ENCODE measurements at places on chromosomes 16 and 17.

DNA sequence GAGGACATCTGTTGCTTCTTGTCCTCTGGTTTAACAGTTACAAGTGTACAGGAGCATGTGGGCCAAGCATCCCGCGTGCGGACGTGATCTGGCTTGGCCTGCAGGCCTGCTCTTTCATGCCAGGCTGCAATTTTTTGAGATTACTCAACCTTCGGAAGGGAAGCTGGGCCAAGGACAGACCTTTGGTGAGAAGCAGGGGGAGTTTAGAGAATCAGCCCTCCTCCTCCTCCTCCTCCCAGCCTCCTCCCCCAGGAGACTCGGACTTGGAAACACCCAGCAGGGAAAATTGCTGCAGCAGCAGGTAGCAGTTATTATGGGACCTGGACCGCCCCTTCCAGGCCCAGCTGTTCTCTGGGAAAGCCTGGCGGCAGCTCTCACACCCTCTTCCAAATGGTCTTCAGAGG, 5.1 kb upstream of the KLHL36 start:
- DNase-seq = peak; percentile 92

GRCh38 chr16:80526418-80527061, 14.3 kb upstream of the DYNLRB2 start:
- peak; percentile 61 for DNase-seq

DNA sequence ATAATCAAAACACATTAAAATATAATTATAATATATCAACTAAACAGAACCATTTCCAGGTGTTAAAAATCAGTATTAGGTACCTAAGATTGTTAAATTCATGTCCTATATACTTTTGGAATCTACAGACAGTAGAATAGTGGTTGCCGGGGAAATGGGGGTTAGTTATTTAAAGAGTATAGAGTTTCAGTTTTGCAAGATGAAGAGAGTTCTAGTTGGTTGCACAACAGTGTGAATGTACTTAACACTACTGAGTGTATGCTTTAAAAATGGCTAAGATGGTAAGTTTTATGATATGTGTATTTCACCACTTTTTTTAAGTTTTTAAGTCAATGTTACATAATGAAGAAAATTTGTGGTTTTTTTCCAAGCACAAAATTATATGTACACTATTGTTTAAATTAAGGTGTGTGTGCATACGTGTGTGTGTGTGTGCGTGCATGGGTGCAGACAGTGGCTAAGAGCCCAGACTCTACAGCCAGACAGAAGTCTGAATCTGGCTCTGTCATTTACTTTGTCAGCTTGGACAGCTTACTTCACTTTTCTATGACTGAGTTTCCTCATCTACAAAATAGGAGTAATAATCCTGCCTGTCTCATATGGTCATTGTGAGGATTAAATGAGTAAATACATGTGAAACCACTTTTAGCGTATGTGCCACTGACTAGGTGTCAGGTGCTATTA, 25.3 kb upstream of the PHAF1 start:
- DNase-seq = no peak

DNA sequence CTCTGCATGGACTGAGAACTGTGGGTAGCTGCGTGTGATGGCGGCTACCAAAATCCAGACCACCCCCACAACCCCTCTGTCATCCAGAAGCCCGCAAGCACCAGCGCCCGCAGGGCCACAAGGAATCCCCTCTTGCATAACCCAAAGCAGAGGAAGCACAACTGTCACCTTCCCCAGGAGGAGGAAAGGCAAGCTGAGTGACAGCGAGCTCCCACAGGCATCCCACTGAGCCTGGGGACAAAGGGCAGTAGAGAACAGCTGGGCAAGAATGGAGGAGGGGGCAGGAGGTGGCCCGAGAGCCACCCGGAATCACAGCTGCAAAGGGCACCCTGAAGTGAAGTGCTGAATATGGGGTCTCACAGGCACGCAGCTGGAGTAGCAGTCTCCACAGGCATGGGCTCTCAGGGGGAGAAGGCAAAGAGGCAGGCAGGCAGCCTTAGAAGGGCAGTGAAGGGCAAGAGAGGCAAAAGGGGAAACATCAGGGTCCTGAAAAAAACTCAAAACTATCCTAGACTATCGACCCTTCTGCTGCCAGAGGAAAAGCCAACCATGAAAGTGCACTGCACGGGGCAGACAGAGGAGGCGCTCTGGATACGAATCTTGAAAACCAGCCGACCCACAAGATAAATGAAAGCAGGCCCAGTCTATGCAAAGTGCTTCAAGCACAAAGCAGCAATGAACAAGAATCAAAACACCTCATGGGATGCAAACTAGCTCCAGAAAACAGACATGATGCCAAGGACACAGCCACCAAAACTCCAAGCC, 17.1 kb downstream of the USP36 start:
- no peak for DNase-seq

GRCh38 chr16:88651989-88652761, 1.3 kb upstream of the CYBA start:
- DNase-seq = no peak

DNA sequence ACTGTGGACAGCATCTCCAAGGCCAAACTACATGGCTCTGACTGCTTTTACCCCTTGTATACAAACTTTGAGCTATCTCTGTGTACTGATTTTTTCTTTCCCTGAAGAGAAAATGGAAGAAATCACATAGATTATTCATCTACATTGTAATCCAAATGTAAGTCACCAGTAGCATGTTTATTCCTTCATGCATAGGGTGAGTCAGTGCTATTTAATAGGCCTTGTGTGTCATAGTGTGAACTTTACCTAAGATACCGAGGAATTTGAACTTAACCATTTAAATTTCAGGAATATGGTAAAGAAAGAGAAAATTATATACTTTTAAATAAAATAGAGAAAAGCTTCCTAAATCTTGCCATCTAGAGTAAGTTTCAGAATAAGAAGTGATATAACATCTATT, 16.5 kb downstream of the PHKB start:
- no peak for DNase-seq

DNA sequence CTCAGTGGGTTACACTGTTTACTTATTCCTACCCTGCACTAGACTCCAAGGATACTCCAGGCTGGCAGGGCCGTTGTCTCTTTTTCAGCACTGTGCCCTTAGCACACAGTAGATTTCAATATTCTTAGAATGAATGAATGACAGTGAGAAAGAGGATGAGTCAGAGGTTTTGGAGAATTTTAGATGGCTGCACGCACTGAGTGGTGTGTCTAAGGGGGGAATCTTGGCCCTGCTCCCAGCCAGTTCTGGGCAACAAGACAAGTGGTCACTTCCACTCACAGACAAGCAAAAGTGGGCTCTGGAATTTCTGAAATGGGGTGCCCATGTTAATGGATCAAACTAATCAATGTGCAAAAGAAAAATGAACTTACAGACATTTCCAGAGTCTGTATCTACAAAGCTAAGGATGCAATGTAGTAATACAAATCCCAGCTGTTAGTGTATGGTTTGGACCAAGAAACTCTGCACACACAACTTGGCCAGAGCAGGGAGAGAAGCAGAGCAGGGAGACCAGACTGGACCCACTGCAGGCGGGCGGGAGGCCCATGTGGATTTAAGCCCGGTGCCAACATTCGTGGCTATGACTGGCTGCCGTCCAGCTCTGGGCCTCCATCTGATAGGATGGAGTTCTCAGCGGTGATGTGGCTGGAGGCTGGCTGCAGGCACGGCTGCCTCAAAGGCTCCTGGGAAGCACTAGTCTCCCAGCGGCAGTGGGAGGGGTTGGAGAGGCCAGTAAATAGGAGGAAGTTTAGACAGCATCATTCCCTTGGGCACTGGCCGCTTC, 95.6 kb upstream of the CDYL2 start:
- peak; percentile 24 for DNase-seq

GRCh38 chr17:27549251-27549893, 81.6 kb upstream of the LGALS9 start:
- no peak for DNase-seq

DNA sequence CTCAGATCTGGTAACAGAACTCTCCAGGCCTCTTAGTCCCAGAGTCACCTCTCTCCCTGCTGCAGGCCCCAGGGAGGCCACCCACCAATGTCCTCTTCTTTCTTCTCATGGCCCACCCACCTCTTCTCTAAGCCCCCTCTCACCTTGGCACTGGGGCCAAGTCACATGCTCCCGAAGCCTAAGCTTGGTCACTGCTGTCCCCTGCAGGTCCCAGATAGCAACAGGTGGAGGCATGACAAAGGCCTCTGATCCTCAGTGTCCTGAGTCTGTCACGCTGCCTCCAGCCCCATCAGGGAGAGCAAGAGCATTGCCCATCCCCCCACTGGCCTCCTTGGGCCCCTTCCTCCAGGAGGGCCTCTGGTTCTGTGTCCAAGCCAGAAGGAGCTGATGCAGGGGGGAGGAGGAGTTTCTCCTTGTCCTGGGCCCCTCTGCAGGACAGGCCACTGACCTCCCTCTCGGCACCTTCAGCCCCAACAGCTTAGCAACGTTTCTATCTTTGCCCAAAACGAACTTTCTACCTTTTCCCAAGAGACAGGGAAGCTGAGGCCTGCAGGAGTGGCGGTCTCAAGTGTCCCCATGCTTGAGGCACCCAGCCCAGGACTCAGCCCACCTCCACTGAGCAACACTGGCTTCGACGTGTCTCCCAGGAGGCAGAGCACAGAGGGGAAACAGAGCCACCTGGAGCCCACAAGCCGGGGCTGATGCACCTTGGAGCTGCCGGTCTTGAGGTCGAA, 8.6 kb downstream of the P2RX1 start:
- DNase-seq = no peak

- no peak for DNase-seq
These were observed 4.6 kb downstream of the ACE start for GRCh38 chr17:63481488-63481870.

DNA sequence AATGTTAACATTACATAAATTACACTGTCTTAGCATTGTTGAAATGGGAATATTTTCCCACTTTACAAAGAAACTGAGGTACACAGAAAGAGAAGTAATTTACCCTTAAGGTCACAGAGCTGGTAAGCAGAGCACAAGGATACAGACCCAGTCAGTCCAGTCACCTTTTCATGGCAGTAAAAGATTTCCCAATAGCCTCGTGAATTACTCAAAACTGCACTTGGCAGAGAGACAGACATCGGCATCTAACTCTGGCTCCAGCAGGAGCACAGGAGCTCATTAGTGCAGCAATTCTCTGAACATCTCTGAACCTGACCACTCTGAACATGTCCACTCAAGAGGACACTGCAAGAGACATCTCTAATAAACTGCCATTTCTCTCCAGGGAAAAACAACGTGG, 3.1 kb downstream of the TEX2 start:
- DNase-seq = peak; percentile 59

DNA sequence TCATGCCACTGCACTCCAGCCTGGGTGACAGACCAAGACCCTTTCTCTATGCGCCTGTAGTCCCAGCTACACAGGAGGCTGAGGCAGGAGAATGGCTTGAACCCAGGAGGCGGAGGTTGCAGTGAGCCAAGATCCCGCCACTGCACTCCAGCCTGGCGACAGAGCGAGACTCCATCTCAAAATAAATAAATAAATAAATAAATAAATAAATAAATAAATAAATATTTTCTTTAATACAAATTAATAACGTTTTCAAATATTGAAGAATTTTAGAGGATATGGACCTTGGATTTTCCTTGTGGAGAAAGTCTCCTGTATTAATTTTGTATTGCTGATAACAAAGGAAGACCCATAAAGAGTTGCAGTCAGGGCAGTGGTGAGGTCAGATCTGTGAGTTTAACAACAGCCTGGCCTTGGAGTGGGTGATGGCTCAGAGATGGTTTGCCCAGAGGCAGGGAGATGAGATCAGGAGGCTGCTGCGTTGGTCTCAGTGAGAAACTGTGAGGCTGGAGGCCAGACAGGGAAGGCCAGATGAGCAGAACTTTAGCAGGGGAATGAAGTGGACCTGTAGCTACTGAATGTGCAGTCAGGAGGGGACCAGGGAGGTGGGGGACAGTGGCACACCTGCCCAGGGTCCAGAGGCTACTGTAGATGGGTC, 4.4 kb upstream of the ASGR1 start:
- no peak for DNase-seq

DNA sequence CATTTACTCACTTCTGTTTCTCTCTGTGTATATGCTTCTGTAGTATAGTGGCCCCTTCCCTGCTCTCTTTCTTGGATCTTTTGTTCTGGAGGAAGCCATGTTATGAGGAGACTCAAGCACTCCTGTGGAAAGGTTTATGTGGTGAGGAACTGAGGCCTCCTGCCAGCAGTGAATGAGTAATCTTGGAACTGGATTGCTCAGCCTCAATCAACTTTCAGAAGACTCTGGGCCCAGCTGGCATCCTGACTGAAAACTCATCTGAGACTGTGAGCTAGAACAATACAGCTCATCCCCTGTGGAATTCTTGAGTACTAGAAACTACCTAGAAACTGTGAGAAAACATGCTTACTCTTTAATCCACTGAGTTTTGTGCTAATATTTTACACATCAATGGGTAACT, 133.1 kb upstream of the ZKSCAN2 start:
- no peak for DNase-seq

- DNase-seq = no peak
These were observed 112.2 kb upstream of the LHX1 start for GRCh38 chr17:36825113-36825512.

DNA sequence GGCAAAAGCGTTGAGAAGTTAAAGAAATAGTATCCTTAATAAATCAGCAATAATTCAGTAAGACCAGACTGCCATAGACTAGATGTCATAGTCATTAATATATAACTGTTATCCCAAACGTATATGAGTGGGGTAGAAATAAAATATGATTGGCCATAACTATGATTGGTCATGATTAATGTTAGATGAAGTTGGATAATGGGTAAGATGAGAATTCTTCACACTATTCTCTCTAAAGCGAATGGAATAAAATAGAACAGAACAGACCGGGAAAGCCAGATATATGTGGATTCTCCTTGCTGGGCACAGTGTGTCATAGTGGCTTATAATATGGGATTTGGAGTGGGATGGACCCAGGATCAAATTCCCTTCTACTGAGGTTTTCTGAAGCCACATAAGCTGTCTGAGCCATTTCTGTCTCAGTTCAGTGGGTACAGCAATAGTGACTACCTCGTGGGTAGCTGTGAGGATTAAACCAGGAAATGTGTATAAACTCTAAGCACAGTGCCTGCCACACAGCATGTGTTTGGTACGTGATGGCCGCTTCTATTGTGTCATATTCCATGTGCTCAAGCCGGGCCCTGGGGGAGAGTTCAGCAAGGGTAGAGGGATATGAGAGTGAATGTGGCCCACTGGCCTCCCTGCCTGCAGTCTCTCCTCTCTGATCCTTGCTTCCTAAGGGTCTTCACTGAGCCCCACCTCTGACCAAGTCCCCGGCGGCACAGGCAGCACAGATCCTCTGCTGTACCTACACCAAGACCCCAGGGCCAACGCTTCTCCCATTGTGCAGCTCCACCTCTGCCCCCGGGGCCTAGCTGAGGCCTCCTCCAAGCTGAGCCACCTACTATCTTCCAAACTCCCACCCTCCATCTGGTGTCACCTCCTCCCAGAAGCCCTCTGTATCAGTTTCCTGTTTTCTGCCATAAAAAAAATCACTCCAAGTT, 3.7 kb downstream of the CETP start:
- DNase-seq = no peak

GRCh38 chr16:77965346-77965745, 57.0 kb upstream of the CLEC3A start:
- no peak for DNase-seq

Measured in GM03348 (cell line).